A673 (cell line): ENCODE measurements at places on chromosomes 13 and 19. TPM values are rescaled to one million over a fixed set of nuclear protein-coding genes. Genes with fewer than 3 reads are reported as not detected.

- no peaks in the 10 kb centered on the region for H3K36me3 ChIP-seq
- peak; percentile 4 for DNase-seq
- no peak overlapping the region for H3K4me3 ChIP-seq
Observed at GRCh38 chr13:48600374-48601364, 53.1 kb upstream of the CYSLTR2 start.

- peaks cover 59% of the 10 kb centered on the region for H3K36me3 ChIP-seq
- H3K4me1 ChIP-seq = no peaks in the 10 kb centered on the region
- DNase-seq = no peak
- H3K27ac ChIP-seq = no peak overlapping the region
Observed at GRCh38 chr19:5705552-5705951, 14.4 kb downstream of the LONP1 start.

DNA sequence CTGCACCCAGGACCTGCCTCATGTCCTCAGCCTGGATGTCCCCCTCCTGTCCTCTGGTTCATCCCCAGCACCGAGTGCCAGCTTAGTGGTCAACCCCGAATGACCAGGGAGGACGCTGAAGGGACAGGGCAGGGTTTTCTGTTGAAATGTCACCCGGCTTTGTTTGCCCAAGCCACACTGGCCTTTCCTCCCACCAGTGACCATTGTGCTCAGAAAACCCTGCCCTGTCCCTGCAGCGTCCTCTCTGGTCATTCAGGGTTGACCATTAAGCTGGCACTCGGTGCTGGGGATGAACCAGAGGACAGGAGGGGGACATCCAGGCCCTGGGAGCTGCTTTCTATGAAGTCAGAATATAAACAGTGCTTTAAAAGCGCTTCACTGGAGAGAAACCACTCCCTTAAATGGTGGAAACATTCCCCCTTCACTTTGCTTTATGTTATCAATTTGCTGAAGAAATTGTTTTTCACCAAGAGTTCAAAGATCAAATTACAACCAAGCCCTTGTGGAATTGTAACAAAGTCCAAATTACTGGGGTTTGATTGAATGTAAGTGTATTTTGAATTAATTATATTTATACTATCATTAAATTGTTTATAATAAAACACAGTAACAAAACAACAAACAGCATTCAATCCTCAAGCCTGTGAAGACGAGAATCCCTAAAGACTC is 21.4 kb downstream of the CARS2 start:
- H3K4me3 ChIP-seq = no peak overlapping the region
- H3K27ac ChIP-seq = no peak overlapping the region
- peaks cover 44% of the 10 kb centered on the region for H3K36me3 ChIP-seq
- DNase-seq = no peak

- H3K36me3 ChIP-seq = no peaks in the 10 kb centered on the region
- DNase-seq = no peak
- no peak overlapping the region for H3K27ac ChIP-seq
- no peaks in the 10 kb centered on the region for H3K27me3 ChIP-seq
Observed at GRCh38 chr19:49455773-49456172, 2.7 kb downstream of the ALDH16A1 start.

- peaks cover 8% of the 10 kb centered on the region for H3K4me1 ChIP-seq
- no peaks in the 10 kb centered on the region for H3K36me3 ChIP-seq
- peak overlapping the region; percentile 1 for H3K27ac ChIP-seq
- DNase-seq = peak; percentile 58
Observed at GRCh38 chr13:37134411-37135041, 29.1 kb upstream of the CSNK1A1L start.

ATXN8OS gene
- total RNA-seq = not detected in 2 replicates

- H3K27ac ChIP-seq = no peak overlapping the region
- H3K36me3 ChIP-seq = no peaks in the 10 kb centered on the region
- H3K27me3 ChIP-seq = no peaks in the 10 kb centered on the region
- H3K4me1 ChIP-seq = peaks cover 10% of the 10 kb centered on the region
- no peak for DNase-seq
Observed at GRCh38 chr13:85698256-85698655, 101.0 kb downstream of the SLITRK6 start.

- H3K27me3 ChIP-seq = no peaks in the 10 kb centered on the region
- no peaks in the 10 kb centered on the region for H3K36me3 ChIP-seq
- DNase-seq = no peak
Observed at GRCh38 chr19:56699552-56699951, 28.0 kb upstream of the ZNF835 start.

DNA sequence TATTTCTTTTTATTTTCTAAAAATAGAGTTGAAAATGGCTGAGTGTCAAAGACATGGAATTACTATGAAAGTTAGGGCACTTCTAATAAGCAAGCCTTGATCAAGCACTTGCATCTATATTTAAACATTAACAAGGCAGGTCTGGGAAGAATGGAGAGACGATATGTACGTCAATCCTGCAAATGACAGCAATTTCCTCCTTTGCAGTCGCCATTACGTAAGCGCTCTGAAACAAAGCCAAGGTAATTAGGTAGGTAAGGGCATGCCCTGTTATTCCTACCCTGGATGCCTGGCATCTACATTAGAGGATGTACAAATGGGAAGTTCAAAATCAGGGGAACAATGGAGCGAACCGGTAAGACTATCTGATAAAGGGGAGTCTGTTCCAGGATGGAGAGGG is 664.0 kb upstream of the ARGLU1 start:
- no peak overlapping the region for H3K27ac ChIP-seq
- H3K4me1 ChIP-seq = no peaks in the 10 kb centered on the region
- H3K36me3 ChIP-seq = no peaks in the 10 kb centered on the region
- no peaks in the 10 kb centered on the region for H3K27me3 ChIP-seq
- no peak for DNase-seq

ZNF610 gene
- total RNA-seq = 2.3 and 3.4 TPM in 2 replicates

DNA sequence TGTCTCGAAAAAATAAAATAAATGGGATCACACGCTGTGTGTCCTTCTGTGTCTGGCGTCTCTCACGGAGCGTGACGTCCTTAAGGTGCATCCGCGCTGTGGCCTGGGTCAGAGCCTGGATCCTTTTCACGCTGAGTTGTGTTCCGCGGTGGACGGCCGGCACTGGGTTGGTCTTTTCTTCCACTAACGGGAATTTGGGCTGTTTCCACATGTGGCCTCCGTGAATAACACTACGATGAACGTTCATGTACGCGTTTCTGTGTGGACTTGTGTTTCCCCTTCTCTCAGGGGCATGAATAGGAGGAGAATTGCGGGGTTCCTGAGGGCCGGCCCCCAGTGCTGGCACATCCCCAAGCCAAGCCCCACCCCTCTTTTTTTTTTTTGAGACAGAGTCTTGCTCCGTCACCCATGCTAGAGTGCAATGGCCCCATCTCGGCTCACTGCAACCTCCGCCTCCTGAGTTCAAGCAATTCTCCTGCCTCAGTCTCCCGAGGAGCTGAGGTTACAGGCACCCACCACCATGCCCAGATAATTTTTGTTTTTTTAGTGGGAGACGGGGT is 6.2 kb upstream of the PTBP1 start:
- DNase-seq = no peak
- no peak overlapping the region for H3K4me3 ChIP-seq
- no peaks in the 10 kb centered on the region for H3K36me3 ChIP-seq
- H3K27ac ChIP-seq = no peak overlapping the region
- H3K27me3 ChIP-seq = no peaks in the 10 kb centered on the region
- H3K4me1 ChIP-seq = peaks cover 3% of the 10 kb centered on the region

GRCh38 chr13:84668637-84669036 is 786.4 kb upstream of the SLITRK1 start:
- no peak for DNase-seq
- no peaks in the 10 kb centered on the region for H3K4me1 ChIP-seq
- H3K27ac ChIP-seq = no peak overlapping the region
- H3K4me3 ChIP-seq = no peak overlapping the region
- no peaks in the 10 kb centered on the region for H3K36me3 ChIP-seq

- no peak for DNase-seq
- H3K27ac ChIP-seq = no peak overlapping the region
- no peaks in the 10 kb centered on the region for H3K4me1 ChIP-seq
- no peak overlapping the region for H3K4me3 ChIP-seq
Observed at GRCh38 chr19:47896019-47896418, 9.9 kb upstream of the SULT2A1 start.

DNA sequence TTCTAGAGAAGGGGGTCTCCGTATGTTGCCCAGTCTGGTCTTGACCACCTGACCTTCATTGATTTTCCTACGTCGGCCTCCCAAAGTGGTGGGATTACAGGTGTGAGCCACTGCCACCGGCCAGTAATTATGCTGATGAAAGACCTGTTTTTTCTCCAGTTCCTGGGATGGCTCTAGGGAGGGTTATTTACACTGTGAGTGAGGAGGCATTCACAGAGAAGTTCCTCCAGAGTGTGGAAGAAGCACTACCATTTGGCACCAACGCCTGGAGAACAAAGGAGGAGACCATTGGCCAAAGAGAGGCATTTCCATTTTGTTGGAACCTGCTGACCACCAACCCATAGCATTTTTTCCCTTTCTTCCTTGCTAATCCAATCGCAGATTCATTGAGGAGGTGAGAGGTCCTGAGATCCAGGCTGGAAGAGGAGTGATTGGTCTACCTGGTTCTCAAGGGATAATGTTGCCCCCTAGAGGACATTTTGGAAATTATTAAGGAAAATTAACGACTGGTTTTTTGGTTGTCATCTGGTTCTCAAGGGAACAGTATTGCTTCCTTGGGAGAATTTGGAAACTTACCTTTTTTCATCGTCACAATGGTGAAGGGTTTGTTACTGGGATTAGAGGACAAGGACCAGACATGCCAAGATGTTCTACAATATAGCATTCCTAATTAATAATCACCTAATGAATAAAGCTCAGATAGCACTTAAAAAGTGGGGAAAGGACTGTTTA is 5.5 kb upstream of the SAE1 start:
- no peaks in the 10 kb centered on the region for H3K27me3 ChIP-seq
- no peak overlapping the region for H3K4me3 ChIP-seq
- H3K27ac ChIP-seq = no peak overlapping the region
- H3K36me3 ChIP-seq = no peaks in the 10 kb centered on the region
- DNase-seq = peak; percentile 86

ZNF534 gene
- not detected in 2 replicates for total RNA-seq

DNA sequence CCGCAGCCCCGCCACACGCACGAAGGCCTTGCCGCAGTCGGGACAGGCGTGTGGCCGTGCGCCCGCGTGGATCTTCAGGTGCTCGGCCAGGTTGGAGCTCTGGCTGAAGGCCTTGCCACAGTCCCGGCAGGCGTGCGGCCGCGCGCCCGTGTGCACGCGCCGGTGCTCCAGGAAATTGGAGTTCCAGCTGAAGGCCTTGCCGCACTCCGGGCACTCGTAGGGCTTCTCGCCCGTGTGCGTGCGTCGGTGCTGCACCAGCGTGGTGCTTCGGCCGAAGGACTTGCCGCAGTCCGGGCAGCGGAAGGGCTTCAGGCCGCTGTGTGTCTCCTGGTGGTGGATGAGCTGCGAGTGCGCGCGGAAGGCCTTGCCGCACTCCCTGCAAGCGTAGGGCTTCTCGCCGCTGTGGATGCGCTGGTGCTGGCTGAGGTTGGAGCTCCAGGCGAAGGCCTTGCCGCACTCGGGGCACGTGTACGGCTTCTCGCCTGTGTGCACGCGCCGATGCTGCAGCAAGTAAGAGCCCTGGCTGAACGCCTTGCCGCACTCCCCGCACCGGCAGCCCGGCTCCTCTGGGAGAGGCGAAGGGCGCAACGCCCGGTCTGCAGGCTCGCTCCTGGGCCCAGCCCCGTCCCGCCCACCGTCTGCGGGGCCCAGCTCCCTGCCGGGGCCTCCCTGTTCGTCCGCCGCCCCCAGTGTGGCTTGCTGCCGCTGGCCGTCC is 3.6 kb upstream of the A1BG start:
- H3K36me3 ChIP-seq = no peaks in the 10 kb centered on the region
- H3K4me3 ChIP-seq = no peak overlapping the region
- H3K27ac ChIP-seq = no peak overlapping the region
- peaks cover 6% of the 10 kb centered on the region for H3K4me1 ChIP-seq
- H3K27me3 ChIP-seq = no peaks in the 10 kb centered on the region

GRCh38 chr13:108266321-108266990 is 3.1 kb upstream of the TNFSF13B start:
- no peaks in the 10 kb centered on the region for H3K36me3 ChIP-seq
- peaks cover 61% of the 10 kb centered on the region for H3K4me1 ChIP-seq
- peak; percentile 95 for DNase-seq
- peak overlapping the region; percentile 8 for H3K4me3 ChIP-seq
- H3K27ac ChIP-seq = peak overlapping the region; percentile 95

- peaks cover 10% of the 10 kb centered on the region for H3K4me1 ChIP-seq
- DNase-seq = peak; percentile 87
- no peaks in the 10 kb centered on the region for H3K27me3 ChIP-seq
- peak overlapping the region; percentile 10 for H3K4me3 ChIP-seq
- H3K27ac ChIP-seq = peak overlapping the region; percentile 10
- H3K36me3 ChIP-seq = no peaks in the 10 kb centered on the region
Observed at GRCh38 chr13:99062593-99062992, 84.7 kb upstream of the DOCK9 start.

DNA sequence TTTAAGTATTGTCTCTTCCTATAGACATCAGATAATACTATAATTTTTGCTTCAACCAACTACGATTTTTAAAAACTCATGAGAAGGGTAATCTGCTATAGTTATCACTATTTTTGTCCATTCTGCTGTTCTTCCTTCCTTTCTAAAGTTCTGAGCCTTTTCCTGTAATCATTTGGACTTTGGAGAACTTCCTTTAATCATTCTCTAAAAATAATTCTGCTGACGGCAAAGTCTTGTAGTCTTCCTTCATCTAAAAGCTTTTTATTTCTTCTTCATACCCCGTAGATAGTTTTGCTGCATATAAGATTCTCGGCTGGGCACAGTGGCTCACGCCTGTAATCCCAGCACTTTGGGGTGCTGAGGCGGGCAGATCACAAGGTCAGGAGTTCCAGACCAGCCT is 5.1 kb upstream of the FCGBP start:
- DNase-seq = no peak
- H3K27ac ChIP-seq = peak overlapping the region; percentile 24
- peaks cover 64% of the 10 kb centered on the region for H3K4me1 ChIP-seq
- no peak overlapping the region for H3K4me3 ChIP-seq
- H3K36me3 ChIP-seq = no peaks in the 10 kb centered on the region

- H3K36me3 ChIP-seq = no peaks in the 10 kb centered on the region
- DNase-seq = peak; percentile 51
- H3K27ac ChIP-seq = no peak overlapping the region
- no peaks in the 10 kb centered on the region for H3K4me1 ChIP-seq
- H3K27me3 ChIP-seq = peaks cover 34% of the 10 kb centered on the region
Observed at GRCh38 chr19:51480590-51480989, 2.3 kb downstream of the CEACAM18 start.

DNA sequence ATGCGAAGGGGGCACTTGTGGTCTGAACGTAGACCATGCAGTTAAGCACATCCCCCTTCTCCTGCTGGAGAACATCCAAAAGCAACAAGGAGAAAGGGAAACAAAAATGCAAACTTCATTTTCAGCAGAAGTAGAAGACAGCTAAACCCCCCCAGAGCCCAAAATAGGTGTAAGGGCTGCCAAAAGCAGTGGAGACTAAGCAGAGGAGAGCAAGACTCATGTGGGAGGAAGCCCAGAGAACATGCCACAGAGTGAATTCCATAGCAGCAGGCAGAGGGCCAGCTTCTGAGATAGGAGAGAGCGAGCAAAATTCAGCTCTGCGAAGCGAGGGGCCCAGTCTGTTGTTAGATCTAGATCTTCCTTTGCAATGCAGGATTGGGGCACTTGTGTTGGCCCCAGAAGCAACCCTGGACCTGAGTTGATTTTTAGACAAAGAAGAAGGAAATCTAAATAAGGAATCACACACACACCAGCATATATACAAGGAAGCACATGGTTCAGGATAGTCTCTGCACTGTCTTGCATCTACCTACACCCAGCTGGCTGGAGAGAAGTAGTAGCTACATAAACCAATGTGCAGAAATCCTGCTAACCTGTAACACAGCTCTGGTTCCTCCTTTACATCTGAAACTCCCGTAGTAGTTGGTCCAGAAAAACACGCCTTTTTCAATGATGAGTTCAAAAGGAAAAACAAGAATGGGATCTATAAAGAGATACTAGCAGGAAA is 199.6 kb downstream of the SPRY2 start:
- no peaks in the 10 kb centered on the region for H3K27me3 ChIP-seq
- DNase-seq = peak; percentile 22
- no peak overlapping the region for H3K4me3 ChIP-seq
- no peaks in the 10 kb centered on the region for H3K36me3 ChIP-seq
- no peak overlapping the region for H3K27ac ChIP-seq
